Activated T-cell treated with anti-CD3 and anti-CD28 coated beads for 48 hours (primary cell): ENCODE measurements at places on chromosomes 7 and 10.

DNA sequence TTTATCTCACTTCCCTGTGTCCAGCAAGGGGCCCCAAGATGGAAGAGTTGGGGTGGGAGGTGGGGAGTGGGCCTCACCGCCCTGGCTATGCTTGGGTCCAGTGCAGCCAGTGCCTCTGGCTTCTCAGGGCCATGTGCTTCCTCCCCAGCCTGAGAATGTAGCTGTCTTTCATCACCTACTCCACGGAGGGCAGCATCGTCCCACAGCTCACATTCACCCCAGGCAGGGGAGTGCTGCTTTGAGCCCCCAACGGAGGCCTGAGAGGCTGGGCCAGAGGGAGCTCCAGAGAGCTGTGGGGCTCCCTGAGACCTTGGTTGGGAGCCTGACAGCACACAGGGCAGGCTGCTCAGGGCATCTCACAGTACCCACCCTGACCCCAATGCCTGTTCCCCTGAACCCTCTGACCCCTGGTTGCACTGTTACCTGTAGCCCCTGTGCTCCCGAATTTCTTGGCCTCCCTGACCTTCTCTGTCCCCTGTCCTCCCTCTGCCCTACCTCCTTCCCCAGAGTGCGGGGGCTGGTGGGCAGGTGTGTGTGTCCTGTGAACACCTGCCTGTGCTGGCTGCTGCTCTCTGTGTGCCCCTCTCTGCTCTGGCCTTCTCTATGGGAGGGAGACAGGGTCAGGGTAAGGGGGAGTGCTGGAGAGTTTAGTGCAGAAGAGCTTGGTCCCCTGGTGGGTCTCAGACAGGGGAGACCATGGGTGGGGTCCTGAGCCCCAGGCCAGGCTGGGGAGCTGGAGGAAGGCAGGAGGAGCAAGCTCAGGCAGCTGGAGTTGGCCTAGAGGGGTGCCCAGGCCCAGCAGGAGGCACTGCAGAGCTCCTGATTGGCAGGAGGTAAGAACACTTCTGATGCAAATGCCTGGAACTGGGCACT, 19.6 kb upstream of the ZNF488 start:
- DNase-seq: no peak

DNA sequence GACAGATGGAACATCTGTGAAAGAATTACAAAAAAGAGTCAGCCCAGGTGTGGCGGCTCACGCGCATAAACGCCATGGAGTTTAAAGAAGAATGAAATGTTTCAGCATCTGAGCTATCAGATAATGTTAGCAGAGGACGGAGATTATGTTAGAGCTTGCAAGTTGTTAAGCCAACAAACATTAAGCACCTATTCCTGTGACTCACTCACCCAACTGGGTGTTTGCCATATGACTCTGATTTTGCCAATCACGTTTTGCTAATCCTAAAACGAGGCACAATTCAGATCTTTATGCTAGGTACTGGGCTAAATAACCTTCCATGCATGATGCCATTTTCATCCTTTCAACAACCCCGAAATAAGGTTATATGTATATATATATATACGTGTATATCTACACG, 29.0 kb upstream of the CCNY start:
- no peak for DNase-seq

DNA sequence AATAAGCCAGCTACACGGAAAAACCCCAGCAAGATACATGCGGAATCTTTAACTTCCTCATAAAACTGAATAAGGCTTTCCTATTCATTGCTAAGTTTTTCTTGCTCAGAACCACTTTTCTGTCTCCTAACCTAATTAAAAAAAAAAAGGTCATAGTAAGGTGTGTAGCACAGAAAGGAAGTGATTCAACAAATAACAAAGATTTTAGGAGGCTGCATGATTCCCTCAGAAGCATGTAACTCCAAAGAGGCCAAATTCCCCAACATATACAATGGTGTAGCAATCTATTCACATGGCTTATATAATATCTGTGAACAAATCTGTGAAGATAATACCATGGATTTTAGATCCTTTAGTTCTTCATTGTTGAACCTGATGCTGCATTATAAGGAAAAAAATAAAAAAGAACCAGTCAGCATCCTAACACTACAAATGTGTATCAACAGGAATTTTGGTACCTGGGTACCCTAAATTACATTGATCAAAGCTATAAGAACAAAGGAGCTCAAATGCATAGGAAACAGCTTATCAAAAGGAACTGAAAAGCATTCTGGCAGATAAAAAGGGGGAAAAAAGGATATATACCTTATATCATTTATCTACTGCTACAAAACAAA, 63.8 kb downstream of the IMMP2L start:
- DNase-seq: no peak

GRCh38 chr7:25134358-25135010, 9.4 kb upstream of the CYCS start:
- no peak for DNase-seq

DNA sequence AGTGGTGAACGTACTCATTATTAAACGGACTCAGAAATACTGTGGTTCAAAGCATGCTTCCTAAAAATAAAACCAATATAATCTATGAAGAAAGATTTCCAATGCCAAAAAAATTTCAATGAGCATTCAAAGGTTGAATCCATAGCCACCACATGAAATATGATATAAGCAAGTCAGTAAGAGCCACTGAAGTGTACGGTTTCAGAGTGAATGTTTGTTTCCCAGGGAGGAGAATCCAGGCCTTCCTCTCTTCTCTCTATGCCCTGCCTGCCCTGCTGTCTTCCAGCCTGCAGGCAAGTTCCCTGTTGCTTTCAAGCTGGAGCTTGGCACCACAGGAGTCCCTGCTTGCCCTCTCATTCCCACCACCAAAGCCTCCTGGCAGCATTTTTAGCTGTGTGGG, 1171.6 kb upstream of the C7orf33 start:
- no peak for DNase-seq

DNA sequence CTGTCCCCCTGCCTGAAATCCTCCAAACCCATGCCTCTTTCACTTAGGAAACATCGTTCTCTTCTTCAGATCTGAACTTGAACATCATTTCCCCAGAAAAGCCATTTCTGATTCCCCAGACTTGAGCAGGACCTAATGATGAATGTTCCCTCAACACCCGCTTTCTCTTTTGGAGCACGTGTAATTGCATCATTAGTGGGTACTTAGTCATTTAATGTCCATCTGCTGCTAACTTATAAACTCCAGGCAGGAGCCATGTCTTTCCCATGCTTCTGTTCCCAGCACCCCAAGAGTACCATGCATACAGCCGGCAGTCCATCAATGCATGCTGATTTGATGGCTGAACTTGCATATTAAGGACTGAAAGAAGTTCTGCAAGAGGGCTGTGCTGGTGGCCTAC, 36.5 kb upstream of the ECHDC3 start:
- no peak for DNase-seq

- DNase-seq: no peak
Measured at GRCh38 chr10:113103131-113103840, 153.2 kb downstream of the TCF7L2 start.

GRCh38 chr10:101393378-101393777, 39.4 kb downstream of the BTRC start:
- no peak for DNase-seq

DNA sequence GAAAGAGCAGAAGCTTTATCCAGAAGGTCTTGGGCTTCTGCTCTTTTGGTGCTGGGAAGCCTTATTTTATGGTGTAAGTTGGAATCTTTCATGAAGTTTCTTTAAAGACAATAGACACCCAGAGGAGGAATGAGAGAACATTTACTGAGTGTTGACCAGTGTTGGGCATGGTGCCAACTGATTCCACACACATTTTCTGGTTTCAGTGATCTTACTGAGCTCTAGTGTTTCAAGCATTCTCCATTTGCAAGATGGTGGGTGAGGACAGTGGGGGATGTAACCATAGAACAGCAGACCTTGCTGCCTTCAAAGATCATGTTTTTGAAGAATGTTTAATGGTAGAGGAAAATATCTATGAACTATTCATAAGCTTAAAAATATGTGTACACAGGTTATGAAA, 114.6 kb downstream of the LRMDA start:
- no peak for DNase-seq

GRCh38 chr7:143385891-143386781, 5.0 kb downstream of the ZYX start:
- DNase-seq: no peak

DNA sequence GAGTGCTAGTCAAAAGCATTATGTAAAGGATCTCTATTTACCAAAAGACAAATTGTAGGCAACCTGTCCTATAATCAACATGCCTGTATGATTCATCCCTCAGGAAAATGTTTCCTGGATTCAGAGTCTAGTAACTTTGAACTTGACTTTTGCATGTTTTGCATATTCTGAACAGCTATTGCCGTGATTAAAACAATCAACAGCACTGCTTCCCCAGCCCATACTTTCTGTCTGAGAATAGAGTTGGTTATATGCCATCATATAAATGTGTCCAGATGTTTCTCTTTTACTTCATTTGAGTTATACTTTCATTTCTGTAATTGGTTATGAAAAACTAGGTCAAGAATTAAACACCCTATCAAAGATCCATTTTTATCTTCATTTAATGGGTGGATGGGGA, 83.5 kb downstream of the ZMYND11 start:
- no peak for DNase-seq

GRCh38 chr10:88879534-88880281, at the start of gene STAMBPL1:
Gene STAMBPL1, plus strand, starts transcription at chr10:88880245. Its CDS starts 21,464 bp downstream, at chr10:88901709.
- peak; percentile 74 for DNase-seq

DNA sequence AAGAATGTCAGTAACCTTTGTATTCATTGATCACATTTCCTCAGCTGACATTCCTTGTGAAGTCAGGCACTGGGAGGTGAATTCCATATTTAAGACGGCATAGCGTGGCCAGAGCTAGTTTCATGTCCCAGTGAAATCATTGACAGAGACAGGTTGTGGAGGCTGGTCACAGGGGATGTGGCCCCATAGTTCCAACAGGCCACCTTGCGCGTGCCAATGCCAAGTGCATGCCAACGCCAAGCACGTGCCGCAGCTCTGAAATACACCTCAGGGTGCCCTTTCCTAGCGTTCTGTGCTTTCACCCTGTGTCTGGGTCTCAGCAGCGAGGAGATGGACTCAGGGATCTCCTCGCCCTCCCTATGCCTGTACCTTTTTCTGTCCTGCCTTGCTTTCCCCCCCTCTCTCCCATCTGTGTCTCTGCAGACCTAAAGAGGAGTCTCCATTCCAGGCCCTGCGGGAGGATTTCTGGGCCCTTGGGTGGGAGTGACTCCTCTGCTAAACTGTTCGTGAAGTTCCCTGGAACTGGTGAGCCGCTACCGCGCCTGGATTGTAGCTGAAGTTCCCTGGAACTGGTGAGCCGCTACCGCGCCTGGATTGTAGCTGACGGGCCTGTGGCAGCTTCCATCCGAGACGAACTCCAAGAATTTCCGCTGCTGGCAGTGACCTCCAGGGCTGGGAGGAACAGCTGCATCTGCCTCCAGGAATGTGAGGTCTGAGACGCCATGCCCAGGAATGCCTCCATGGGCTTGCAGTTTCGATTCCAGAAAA, 19.7 kb downstream of the AQP1 start:
- no peak for DNase-seq

DNA sequence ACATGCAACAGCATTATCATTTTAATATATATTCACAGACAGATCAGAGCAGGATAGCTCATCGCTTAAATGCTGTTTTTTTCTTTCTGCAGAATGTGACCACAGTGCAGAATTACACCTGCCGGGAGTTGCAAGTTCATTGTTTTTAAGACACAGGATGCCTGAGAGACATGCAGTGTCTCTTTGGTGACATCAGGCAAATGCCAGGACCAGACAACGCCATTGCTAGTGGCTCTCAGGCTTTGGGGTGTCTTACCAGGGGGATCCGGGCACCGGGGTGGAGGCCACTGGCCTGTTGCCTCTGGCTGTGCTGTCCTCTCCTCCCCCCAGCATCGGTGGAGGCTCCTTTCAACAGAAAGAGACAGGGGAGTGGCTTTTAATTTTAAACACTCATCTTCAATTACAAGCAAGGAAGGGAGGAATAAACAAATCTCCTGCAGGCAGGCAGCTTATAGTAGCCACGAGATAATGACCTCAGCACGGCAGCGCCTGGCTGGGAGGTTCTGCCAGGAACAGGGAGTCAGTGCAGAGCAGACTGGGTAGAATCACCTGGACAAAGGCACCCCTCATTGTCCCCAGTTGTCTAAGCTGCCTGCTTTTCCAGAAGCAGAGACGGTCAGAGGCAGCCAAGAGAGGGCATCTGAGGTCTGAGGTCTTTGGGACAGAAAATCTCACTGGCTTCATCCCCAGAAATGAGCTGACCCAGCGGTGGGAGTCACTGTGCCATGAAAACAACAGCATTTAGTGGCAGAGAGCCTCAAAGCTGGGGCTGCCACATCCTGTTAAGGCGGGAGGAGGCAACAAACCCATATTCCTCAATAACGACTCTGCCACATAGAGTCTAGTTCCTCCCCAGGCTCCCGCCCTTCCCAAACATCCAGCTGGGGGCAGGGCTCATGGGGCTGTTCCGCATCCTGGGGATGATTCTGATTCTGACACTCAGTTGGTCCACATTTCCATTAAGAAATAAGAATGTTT, 148.4 kb downstream of the TCERG1L start:
- DNase-seq: no peak

- DNase-seq: no peak
Measured at GRCh38 chr7:143973870-143974416, 19.3 kb downstream of the OR2F1 start.

DNA sequence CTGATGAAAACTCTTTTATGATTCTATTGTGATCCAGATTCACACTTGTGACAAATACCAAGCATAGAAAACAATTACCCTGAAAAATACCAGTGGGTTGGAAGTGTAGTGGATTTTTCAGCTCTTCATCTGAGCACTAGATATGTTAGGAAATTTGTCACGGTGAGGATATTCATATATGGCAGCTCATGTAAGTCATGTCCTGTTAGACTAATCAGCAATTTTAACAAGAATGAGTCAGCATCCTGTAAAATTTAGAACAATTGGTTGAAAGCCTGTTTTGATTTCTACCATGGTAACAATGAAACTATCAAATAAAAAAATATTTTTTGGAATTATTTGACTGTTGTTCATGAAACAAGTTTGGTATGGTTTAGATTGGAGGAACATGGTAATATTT, 334.3 kb downstream of the CACNA2D1 start:
- no peak for DNase-seq

DNA sequence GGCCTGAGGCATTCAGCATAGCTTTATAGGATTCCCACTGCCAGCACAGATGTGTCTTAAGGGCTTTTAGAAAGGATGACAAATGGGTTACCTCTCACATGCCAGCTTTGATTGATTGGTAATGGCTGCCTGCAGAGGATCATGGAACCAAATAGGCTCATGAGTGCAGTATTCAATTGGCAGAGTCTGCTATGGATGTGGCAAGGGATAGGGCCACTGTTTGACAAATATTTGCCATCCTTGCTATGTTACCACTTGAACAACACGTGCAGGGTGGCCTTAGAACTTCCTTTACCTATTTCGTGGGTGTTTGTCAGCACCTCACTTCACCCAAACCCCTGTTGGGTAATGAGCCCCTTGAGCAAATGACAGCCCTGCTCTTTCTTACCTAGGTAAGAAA, 139.2 kb downstream of the C10orf105 start:
- no peak for DNase-seq

DNA sequence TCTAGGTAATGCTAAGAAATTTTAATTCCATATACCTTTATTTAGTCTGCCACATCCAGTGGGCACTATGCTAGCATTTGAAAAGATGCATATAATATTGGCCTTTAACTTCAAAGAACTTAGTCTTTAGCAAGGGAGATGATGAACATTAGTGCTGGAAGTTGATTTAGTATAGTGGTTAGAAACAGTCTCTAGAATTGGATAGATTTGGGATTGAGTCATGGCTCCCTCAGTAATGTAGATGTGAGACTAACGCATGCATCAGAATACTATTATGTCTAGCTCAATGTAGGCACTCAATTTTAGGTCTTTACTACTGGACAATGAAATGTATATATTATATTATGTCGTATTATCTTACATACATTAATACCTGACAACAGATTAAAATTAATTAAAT, 5.8 kb downstream of the DKK1 start:
- DNase-seq: no peak

GRCh38 chr7:118250860-118251494, 26.5 kb downstream of the ANKRD7 start:
- no peak for DNase-seq
